ENCODE measurements at places on chromosomes 6 and 20.

- DNase-seq: no peak
Measured at GRCh38 chr20:23049201-23050075, at the start of gene THBD. Gene THBD, minus strand, starts transcription at chr20:23049672. Its CDS starts 168 bp downstream, at chr20:23049504.

- no peak for DNase-seq
Measured at GRCh38 chr6:67888546-67888885, 746.6 kb upstream of the ADGRB3 start.

GRCh38 chr20:57900226-57900905, 190.6 kb upstream of the PMEPA1 start:
- no peak for DNase-seq

- no peak for DNase-seq
Measured at GRCh38 chr6:84314377-84314898, 87.0 kb upstream of the CEP162 start.

GRCh38 chr6:122755901-122756300, 23.6 kb upstream of the FABP7 start:
- no peak for DNase-seq

DNA sequence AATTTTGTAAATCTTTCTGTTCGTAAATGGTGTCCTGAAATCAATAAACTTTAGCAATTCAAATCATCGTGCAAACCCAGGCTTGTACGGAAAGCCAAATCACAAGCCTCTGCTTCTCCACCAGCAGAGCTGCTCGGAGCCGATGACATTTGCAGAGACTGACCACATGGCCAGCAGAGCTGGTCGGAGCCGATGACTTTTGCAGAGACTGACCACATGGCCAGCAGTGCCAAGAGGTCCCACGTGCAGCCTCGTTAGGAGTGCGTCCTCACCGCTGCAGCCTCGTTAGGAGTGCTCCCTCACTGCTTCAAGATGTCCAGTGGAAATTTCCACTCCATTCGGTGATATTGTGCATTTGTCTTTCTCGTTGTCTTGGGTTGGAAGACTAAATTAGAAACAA, 28.5 kb downstream of the SMOC2 start:
- DNase-seq: no peak

GRCh38 chr20:54069501-54069971, 858 bp downstream of the BCAS1 start:
- no peak for DNase-seq

Measured in activated CD8-positive, alpha-beta memory T cell treated with anti-CD3 and anti-CD28 coated beads for 1 hour (primary cell).